ENCODE measurements at places on chromosomes 5 and 9.

- no peak for DNase-seq
Observed at GRCh38 chr9:37870799-37871176, 33.1 kb downstream of the SLC25A51 start.

- DNase-seq: no peak
Observed at GRCh38 chr9:4979239-4979638, 5.8 kb upstream of the JAK2 start.

- DNase-seq: no peak
Observed at GRCh38 chr5:35963381-35963843, 25.0 kb upstream of the CAPSL start.

DNA sequence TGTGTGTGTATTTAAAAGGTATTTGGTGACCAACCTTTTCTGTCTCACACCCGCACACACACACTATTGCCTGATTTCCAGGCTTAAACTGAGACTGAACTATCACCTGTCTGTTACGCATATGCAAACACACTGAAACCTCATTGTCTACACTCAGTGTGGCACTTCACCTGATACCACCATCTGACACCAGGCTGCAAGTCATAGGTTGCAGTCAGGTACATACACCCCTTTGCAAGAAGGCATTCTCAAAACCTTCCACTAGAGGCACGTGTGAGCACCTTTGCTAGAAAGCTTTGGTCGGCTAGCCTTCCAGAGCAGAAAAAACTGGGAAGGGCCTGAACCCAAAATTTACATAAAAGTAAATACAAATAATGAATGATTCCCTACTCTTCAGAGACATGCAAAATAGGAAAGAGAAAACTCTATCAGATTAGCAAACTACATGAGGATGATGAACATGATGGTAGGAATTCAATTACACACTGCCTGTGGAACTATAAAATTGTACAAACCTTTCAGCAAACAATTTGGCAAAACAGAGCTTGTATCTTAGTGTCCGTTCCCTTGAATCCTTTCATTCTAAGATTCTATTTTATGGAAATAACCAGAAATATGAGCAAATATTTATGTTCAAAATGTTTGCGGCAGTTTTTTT is 5.9 kb upstream of the FOXD1 start:
- no peak for DNase-seq

- peak; percentile 37 for DNase-seq
Observed at GRCh38 chr9:132645711-132646110, 24.1 kb downstream of the DDX31 start.

DNA sequence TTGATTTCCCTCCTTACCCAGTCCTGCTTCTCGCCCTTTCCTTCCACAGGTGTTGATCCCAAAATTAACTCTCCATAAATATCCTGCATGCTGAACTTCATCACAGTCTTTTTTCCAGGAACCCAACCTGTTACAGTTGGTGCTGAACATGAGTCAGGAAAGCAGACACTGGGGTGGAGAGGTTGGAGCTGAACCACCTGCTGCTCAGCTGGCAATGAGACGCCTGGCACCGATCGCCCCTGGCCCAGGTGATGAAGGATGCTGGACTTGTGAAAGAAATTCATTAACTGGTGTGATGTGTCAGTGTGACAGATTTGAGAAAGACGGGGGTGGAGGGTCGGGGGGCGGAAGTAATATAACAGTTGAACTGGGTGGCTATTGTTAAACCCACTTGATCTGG is 30.6 kb downstream of the CPLX2 start:
- DNase-seq: peak; percentile 55

- DNase-seq: no peak
Observed at GRCh38 chr9:28136113-28136512, 562.8 kb upstream of the C9orf72 start.

- no peak for DNase-seq
Observed at GRCh38 chr5:72154076-72154756, 46.9 kb downstream of the MAP1B start.

GRCh38 chr5:170362102-170362501 is 27.1 kb downstream of the KCNMB1 start:
- DNase-seq: no peak

Measured in D721Med (cell line).